Colonic mucosa (tissue), 4 donors: ENCODE measurements at places on chromosomes 1 and 21.

DNA sequence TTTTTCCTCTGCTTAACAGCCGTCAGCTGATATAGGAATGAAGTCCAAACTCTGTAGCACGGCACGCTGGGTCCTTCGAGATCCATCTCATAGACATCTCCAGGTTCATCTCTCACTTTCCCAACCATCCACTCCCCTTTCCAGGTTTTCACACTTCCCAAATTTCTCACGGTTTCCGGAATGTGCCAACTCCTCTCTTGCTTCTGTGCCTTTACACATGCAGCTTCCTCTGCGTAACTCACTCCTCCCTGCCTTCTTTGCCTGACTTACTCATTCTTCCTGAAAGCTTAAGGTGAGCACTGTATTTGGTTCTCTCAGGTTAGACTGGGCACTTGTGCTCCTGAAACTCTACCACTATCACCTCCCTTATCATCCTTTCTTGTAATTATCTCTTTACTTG, 168.4 kb downstream of the PCNX2 start:
- no peaks in the 10 kb centered on the region for H3K36me3 ChIP-seq
- no peaks in the 10 kb centered on the region for H3K27me3 ChIP-seq
- no peak overlapping the region for H3K4me3 ChIP-seq
- H3K4me1 ChIP-seq: no peaks in the 10 kb centered on the region
- no peak for DNase-seq

DNA sequence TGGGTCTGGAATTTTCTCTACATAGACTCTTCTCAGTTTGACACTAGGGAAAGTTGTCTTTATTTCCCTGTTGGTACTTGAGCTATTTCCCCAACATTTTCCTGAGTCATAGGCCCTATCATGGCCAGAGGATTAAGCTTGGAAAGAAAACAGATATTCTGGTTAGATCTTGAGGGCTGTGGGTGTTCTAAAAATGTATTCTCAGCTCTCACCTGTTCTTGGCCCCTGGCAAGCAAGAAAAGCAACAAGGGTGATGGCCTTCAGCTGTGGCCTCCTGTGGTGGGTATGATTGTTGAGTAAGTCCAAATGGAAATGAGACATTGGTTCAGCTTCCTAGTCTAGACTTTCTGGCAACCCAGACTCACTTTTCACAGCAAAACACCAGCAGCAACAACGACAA, 17.4 kb upstream of the LCE3A start:
- H3K4me1 ChIP-seq: no peaks in the 10 kb centered on the region
- H3K27ac ChIP-seq: no peak overlapping the region
- no peaks in the 10 kb centered on the region for H3K27me3 ChIP-seq
- no peaks in the 10 kb centered on the region for H3K36me3 ChIP-seq

DNA sequence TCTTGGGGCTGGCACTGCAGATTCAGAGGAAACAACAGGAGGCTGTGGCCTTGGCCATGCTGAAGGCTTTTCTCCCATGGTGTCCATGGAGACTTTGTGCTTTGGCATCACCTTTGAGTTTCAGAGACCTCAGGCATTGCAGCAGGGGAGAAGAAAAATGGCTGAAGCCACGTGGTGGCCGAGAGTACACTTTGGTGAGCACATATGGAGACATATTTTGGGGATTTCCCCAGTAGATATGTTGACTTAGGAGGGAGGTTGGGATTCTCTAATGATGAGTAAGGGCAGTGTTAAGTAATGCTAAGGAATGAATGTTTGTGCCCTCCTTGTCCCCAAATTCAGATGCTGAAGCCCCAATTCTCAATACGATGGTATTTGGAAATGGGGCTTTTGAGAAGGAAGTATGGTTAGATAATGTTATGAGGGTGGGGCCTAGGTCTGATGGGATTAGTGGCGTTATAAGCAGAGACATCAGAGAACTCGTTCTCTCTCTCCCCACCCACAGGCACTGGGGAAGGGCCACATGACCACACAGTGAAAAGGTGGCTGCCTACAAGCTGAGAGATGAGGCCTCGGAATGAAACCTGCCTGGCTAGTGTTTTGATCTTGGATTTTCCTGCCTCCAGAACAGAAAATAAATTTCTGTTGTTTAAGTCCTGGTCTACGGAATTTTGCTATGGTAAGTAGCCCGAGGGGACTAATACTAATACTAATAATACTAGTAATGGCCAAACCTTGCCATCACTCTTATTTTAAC, 98.6 kb downstream of the TBX19 start:
- no peaks in the 10 kb centered on the region for H3K36me3 ChIP-seq
- DNase-seq: no peak

GRCh38 chr1:205172729-205173366, 38.7 kb downstream of the DSTYK start:
- no peak overlapping the region for H3K27ac ChIP-seq
- no peaks in the 10 kb centered on the region for H3K36me3 ChIP-seq
- no peaks in the 10 kb centered on the region for H3K27me3 ChIP-seq
- no peak overlapping the region for H3K4me3 ChIP-seq

- H3K4me3 ChIP-seq: no peak overlapping the region
- no peak overlapping the region for H3K27ac ChIP-seq
- no peak for DNase-seq
These were observed 39.5 kb upstream of the CR2 start for GRCh38 chr1:207414606-207415108.
